NCI-H1105 (cell line): ENCODE measurements at places on chromosomes 7 and 10.

DNA sequence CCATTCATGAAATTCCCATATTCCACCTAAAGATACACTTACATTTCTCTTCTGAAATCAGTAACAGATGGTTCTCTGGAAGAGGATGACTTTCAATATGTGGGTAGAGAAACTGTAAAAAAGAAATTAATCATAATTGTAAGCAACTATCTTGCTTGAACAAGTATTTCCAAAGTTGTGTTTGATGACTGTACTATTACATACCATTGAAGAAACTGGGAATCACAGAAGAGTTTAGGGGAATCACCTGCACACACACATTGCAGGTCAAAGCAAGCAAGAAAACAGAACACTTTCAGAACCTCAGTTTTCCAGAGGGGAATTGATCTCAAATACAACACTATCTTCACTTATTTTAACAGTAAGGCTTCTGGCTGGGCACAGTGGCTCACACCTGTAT, 33.6 kb downstream of the GSAP start:
- no peak for DNase-seq

- DNase-seq = no peak
These were observed 84.7 kb downstream of the CHST15 start for GRCh38 chr10:124008681-124009080.

DNA sequence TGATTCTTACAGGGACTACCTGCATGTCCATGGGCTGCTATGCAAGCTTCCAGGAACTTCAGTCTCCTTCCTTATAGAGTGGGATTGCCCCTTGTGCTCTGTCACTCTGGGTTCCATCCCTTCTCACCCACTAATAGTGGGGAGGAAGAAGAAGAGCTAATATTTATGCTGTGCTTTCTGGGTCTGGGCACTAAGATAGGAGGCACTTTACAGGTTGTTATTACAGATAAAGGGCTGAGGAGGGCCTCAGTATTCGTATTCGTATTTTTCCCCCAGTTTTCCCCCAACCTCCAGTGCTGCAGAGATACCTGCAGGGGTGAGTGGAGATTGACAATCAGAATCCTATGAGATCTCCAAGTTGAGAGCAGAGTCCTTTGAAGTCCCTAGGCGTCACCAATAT, 14.2 kb downstream of the HK1 start:
- DNase-seq = no peak

DNA sequence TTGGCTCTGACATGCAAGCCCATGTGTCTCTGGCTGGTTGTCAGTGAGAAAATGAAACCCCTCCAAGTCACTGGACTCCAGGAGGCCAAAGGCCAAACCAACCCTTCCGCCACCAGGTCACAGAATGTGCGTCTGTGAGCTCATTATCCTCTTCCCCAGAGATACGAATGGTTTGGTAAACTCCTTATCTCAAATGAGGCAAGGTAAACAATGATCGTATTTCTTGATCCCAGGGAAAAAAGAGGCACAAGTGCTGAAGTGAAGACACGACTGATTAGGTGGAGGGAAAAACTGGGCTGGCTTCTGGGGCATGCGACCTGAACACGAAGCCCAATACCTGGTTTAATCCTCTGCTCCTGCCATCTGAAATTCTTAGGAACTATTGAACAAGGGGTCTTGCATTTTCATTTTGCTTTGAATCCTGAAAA, 70.6 kb upstream of the ARID5B start:
- DNase-seq = no peak

DNA sequence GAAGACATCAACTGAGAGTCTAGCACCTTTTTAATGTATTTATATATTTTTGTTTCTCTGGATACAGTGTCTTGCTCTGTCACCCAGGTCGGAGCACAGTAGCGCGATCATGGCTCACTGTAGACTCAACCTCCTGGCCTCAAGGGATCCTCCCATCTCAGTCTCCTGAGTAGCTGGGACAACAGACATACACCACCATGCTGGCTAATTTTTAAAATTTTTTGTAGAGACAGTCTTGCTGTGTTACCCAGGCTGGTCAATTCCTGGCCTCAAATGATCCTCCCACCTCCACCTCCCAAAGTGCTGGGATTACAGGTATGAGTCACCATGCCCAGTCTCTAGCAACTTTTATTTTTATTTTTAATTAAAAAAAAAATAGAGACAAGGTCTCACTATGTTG, 51.4 kb upstream of the ANLN start:
- no peak for DNase-seq

DNA sequence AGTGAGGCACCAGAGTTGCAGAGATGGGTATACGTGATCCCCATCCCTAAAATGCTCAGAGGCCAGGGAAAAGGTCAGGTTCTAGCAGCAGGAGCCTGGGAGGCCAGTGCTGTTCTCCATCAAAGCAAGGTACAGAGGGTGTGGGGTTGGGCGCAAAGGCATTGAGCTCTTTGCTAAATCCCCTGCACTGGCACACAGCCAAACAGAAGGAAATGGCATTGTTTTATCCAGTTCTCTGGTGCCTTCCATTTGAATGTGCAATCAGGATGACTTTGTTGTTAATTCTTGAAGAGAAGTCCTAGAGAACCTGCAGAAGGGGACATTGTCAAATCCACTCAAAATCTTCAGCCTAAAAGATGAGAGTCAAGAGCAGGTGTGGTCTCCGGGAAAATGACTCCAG, 111.3 kb upstream of the CHST15 start:
- no peak for DNase-seq

DNA sequence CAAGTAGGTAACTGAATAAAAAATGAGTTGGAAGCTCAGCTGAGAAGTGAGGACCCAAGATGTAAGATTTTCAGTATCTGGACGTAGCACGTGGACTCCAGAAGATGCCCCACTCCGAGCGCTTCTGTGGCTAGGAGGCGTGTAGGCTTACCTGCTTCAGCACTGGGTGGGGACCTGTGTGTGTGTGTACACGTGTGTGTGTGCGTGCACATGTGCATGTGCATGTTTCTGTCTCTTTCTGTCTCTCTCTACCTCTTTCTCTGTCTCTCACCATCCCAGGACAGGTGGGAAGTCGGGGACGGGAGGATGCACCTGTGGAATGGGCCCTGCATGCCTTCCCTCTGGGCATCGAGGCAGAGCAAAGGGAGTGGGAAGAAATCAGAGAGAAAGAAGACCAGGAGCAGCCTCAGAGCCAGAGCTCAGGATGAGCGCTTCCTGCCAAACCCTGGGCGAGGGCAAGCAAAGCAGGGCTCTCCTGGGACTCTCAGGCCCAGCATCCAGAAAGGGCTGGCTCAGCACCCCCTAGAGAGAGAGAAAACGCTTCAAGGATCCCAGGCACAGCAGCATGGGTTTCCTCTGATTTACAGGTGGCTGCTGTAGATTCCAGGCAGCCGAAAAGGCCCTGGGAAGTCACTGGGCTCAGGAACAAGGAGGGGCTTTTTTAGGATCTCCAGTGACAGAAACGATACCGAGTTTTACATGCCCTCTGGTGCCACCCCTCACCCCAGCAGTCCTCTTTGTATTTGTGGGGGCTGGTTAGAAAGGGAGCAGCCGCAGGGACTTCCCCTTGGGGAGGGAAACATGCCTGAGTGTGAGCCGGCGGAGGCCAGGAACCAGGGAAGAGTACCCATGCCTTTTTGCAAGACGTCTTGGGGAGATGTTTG, 28.5 kb downstream of the CXCL12 start:
- DNase-seq = no peak

GRCh38 chr7:147298611-147299043, 1182.0 kb downstream of the CNTNAP2 start:
- DNase-seq = peak; percentile 78

DNA sequence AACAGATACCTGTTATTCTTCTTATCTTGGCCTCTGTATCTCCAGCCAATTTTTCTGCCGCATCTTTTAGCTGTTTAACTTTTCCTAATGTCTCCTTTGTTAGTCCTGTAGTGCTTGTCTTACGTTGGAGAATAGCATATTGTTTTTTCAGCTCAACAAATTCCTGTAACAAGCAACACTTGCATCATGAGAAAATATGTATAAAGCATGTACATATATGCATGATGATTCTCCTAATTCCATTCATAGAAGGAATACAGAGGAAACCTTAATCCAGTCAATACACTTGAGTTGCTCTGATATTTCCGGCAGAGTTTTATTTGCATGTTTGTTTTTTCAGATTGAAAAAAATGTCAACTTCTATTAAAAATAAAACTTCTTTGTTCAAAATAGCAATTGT, 26.1 kb upstream of the LAMB1 start:
- no peak for DNase-seq

DNA sequence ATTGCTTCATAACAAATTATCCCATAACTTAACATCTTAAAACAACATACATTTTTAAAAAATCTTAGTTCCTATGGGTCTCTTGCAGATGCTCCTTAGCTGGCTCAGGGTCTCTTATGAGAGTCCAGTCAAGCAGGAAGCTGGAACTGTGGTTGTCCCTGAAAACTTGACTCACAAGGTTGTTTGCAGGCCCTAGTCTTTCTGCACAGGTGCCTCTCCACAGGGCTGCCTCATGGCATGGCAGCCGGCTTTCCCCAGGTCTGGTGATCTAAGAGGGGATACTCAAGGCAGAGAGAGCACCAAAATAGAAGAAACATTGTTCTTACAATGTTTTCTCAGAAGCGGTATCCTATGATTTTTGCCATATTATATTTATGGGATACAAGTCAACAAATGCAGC, 127.1 kb downstream of the CDK14 start:
- DNase-seq = no peak

GRCh38 chr10:116760919-116761318, 18.6 kb upstream of the HSPA12A start:
- no peak for DNase-seq

- no peak for DNase-seq
These were observed 27.3 kb downstream of the UBE2H start for GRCh38 chr7:129925416-129926002.

DNA sequence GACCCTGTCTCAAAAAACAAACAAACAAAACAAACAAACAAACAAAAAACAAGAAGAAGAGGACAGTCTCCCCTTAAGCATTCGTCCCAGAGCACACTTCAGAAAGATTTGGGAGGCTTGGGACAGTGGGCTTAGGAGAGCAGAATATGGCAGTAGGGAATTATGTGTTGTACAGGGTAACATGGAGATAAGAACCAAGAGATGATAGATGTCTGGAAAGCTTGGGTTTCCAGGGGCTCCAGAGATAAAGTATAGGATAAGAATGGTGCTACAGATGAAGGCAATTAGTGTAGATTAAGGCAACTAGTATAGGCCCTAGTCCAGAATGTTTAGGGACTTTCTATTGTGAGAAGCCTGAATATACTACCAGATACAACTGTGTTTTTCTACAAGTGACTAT, 934.9 kb upstream of the AUTS2 start:
- DNase-seq = no peak

DNA sequence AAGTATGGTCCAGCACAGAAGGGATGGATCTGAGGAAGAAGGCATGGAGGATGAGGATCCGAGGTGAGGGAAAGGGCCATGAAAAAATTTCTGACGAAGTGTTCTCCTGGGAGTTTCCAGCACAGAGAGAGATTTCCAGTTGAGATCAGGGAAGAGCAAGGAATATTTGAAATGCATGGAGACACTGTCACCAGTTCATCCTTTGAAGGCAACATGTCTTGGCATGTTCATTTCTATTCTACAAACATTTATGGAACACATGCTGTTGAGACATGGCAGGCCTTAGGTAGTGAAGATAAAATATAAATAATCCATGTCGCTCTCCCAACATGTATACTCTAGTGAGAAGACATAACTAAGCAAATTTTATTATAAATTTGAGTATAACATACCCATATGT, 234.0 kb upstream of the TCF7L2 start:
- no peak for DNase-seq

DNA sequence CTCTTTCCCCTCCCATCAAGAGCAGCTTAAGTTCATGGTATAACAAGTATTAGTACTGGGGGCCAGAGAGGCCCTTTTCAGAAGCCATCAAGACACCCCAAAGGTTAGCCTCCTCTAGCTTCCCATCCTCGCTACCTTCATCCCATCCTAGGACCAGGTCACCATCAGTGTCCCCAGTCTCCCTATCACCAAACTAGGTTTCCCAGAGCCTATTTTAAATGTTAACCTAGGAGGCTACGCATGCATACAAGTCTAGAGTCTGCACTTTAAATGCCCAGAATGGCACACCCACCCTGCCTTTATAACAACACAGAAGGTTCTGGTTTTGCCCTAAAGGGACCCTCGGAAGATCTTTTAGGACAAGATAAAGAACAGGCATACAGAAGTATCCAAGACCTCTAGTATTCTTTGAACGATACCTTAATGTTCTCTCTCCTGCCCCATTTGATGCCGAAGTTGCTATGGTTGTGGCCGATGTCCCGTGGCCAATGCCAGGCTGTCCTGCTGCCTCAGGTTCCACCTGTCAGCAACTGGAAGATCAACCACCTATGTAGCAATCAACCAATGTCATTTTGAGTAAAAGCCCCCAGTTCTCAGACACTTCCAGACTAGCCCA, 2.2 kb downstream of the GPRIN2 start:
- no peak for DNase-seq

DNA sequence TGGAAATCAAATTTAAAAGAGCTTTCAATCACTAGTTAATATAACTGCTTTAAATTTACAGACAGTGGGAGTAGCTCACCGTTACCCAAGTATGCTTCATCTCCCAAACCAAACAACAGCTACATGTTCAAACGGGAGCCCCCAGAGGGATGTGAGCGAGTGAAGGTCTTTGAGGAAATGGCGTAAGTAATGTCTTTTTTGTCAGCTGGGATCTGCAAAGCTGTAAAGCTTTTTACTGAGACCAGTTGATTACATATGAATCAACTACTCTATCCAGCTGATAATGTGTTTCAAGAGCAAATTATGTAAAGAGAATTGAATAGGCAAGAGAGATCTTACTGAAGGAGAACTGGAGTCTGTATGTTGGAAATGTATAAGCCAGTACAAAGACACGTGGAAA, 116.2 kb downstream of the GLCCI1 start:
- no peak for DNase-seq

DNA sequence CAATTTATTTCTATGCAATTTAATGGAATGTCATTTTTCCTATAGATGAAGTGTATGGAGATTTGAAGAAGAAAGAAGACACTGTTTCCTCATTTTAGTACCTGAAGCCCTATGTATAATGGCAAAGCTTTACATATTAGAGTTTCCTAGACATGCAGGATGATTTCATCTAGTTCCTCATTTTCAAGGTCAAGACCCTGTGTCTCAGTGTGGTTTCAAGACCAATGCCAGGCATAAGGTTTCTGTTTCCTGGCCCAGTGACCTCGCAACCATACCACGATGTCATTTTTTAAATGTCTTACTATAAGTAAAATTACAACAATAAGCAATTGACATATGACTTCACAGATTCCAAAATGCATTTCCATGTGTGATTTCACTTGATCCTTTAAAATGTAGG, 336.5 kb upstream of the PRKCQ start:
- no peak for DNase-seq
